ENCODE measurements at places on chromosomes 7 and 10.

DNA sequence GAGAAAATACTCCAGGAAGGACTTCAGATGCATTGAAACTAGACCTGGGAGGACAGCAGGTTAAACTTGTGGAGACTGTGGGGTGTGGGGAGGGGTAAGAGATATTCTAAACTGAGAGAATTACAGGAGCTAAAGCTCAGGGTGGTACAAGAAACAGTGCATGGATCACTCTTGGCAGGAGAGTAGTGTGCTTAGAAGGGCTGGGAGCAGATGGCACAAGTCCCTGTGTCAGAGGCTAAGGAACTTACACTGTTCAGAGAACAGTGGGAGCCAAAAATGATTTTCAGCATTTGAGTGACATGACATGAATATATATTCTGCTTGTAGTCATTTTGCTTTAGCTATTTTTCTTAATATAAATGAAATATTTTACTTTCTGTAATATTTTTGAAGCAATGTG is 36.0 kb upstream of the LAMB1 start:
- DNase-seq = no peak

DNA sequence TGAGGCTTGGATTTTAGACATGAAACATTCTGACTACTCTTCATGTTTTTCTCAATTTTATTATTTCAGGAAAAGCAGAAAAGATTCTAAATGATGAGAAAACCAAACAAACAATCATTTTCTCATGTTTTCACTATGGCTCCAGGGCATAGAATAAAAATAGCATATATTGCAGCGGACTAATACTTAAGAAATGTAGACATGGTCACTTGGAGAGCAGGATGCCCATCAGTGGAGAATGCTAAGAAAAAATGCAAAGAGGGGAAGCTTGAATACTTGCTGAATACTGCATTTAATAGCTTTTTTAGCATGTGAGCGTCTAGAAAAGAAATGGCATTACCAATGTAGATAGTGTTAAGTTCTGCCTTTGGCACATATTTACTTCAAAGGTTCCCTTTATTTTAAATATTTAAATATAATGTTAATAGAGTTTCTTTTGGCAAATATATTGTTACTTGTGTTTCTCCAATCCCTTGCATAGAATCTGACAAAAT is 107.9 kb downstream of the PPP1R17 start:
- DNase-seq = no peak

GRCh38 chr10:49611166-49611815 is 1.2 kb downstream of the SLC18A3 start:
- no peak for DNase-seq

GRCh38 chr10:5890452-5890915 is 441 bp downstream of the FBH1 start:
- DNase-seq = no peak

GRCh38 chr7:110698576-110698975 is 392.4 kb upstream of the LRRN3 start:
- no peak for DNase-seq

- DNase-seq = no peak
Measured at GRCh38 chr10:27661514-27662286, 83.9 kb downstream of the MKX start.

GRCh38 chr7:87347207-87347606 is 1.7 kb downstream of the CROT start:
- no peak for DNase-seq
